GM19239 (cell line): ENCODE measurements at places on chromosomes 5 and 9.
A peak's percentile ranks its signal among the peaks of the same experiment; 100 is the strongest.

DNA sequence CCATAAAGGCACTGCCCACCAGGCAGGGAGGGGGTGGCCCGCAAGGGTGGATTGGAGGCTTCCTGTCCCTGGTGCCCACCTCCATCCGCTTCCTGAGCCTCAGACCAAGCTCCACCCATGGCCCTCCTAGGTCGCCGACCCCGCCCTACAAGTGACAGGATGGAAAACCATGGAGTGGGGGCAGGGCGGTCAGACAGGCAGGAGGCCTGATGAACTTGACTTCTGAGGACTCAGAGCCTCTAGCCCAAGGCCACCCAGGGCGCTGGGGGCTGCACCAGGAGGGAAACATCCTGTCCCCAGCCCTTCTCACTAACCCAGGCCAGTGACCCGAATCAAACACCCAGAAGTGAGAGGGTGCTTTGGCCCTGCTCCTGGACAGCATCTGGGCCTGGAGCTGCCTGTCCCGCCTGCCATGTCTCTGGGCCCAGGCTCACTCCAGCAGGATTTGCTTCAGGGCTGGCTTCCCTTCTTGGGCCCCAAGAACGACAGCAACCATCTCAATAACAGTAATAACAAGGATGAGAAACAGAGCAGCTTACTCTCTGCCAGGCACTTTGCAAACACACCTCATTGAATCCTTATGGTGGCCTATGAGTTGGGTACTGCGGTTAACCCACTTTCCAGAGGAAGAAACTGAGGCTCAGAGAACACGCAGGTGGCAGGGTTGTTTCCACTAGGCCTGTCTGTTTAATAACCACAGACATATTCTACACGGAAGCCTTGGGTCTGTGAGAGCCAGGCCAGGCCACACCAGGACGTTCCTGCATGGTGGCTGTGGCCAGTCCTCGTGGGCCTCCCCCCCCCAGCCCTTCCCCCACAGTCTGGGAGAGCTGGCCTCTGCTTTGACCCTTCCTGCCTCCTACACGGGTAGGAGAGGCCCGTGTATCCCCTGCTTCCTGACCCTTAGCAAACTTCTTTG lies 4.4 kb upstream of the ST6GALNAC6 start:
- DNase-seq = peak; percentile 60

DNA sequence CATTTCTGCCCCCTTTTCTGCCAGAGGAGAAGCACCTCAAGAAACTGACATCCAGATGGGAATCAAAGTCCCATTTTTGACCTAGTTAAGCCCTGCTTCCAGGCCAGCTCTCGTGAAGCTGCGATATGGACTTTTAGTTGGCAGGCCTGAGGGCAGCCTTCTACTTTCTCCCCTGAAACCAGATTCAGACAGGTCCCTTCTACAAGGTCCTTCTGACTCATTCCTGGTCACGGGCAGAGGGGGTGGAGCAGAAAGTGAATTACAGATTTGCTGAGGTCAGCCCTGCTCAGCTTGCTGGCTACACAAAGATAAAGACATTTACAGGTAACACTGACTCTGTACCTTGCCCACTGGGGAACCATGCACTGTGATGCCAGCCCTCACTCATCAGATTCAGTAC lies 52.8 kb upstream of the TUT7 start:
- DNase-seq = no peak

- no peak for DNase-seq
Measured at GRCh38 chr9:136178773-136179075, 26.2 kb downstream of the LHX3 start.

- DNase-seq = no peak
Measured at GRCh38 chr5:59921816-59922215, 28.3 kb upstream of the PDE4D start.

GRCh38 chr5:14395411-14395810 lies 186.2 kb upstream of the OTULINL start:
- no peak for DNase-seq

DNA sequence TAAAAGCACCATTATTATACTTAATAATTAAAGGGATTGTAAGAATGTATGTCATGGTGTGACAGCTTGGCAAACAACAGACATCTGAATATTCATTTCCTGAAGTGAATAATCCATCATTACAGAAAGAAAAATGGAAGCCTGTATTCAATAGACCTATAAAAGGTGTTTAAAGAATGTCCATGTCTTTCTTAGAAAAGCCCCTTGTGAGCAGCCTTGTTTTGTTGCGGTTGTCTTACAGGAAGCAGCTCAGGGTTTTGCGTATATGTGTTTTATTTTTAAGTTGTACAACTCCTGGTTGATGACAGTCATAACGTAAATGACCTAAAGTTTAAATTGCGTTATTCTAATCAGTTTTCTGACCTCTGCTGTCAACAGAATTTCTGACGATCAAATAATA lies 53.8 kb downstream of the CAST start:
- no peak for DNase-seq

DNA sequence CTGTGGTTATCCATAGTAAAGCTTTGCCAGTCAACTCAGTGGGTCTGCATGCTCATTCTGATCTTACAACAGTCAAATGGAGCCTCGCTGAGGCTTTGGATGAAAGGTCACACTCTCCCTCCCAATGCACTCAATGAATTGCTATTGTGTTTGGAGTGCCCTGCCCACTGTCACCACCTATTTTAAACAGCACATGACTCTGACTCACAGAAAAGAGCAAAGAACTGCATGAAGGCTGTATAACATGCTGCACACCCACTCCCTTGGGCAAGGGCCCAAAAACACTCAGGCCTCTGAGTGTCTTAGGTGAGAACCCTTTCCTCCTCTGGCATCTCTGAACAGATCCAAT lies 118.7 kb upstream of the CCDC112 start:
- no peak for DNase-seq

GRCh38 chr9:37617832-37618231 lies 25.4 kb upstream of the TOMM5 start:
- no peak for DNase-seq

- no peak for DNase-seq
Measured at GRCh38 chr5:76022611-76023010, 60.6 kb upstream of the SV2C start.

DNA sequence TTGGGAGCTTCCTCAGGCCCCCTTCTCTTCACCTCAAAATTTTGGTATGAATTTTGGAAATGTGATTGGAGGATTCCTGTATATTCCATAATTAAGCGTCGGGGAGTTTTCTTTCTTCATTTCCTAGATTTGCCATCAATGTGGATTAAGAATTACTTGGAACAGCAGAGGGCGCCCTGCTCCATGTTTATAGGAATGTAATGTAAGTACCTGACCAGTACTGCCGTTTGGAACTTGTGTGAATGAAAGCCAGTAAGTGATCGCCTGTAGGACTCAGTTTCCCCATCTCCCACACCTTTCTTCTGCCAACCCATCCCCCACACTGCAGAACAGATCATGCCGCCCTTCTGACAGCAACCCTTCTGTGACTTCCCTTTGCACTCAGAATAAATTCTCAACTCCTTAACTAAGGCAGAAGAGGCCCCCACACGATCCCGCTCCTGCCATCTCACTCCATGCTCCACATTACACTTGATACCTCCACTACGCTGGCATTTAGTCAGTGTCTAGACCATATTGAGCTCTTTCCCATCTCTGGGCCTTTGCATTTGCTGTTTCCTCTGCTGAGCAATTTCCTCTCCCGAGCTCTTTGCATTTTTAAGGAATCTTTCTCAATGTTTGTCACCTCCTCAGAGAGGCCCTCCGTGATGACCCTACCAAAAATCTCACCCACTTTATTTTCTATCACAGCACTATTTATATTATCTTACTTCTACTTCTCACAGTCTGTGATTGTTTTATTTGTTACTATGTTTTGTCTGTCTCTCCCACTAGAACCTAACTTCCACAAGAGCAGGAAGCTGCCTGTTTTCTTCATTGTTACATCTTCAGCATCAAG lies 79.5 kb upstream of the HTR4 start:
- DNase-seq = no peak

DNA sequence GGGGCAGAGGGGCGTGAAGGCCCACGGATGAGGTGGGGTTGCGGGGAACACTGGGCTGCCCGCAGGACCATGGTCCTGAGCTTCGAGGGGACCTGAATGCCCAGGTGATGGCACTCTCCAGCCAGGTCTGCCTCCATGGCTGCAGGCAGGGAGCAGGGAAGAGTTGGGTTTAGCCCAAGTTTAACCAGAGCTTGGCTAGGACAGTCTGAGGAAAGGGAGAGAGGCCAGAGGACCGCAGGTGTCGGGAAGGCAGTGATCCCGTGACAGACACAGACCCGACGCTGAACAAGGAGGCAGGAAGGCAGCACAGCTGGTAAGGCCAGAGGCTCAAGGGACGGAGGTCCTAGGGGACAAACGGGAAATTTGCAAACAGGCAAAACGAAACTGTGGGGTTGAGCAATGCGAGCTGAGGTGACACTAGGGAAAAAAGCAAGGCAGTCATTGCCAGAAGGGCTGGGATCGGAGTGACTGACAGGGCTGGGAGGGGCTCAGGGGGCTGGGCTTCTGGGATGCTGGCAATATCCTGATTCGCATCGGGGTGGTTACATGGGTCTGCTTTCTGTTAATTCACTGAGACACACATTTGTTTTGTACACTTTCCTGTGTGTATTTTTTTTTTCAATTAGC lies 25.0 kb downstream of the ARPC5L start:
- DNase-seq = no peak

DNA sequence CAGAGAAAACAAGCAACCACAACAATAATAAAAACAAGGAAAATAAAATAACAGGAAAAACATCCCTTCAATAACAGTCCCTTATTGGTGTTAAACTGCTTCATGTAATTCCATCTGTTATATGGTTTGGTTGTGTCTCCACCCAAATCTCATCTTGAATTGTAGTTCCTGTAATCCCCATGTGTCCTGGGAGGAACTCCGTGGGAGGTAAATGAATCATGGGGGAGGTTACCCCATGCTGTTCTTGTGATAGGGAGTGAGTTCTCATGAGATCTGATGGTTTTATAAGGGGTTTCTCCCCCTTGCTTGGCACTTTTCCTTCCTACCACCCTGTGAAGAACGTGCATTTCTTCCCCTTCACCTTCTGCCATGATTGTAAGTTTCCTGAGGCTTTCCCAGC lies 369.8 kb downstream of the TMEM232 start:
- DNase-seq = no peak

DNA sequence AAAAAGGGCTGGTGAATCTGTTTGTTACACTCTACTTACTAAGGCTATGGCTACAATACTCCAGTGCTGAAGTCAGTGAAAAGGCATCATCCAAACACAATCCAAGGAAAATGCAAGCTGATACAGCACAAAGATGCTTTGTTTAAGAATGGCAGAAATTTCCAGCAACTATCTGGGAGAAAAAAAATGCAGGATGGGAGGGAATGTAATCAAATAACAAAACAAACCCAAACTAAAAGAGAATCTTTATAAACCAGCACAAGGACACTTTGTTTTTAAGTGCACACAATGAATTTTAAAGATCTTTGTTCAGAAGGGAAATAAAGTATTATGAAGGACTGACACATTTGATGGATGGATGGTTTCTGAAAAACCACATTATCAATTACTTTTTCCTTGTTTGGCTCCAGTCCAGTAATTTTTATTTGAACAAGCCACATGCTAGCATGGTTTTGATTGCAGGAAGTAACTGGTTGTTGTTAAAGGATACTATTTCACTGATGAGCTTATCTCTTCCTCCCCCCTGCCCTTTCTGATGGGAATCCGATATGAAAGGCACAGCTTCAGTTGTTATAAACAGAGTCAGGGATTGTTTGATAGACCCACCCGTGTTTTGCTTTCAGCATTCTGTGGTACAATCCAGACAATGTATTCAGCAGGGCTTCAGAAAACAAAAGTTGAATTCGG lies 12.1 kb upstream of the TLE4 start:
- DNase-seq = no peak

GRCh38 chr5:56282216-56282615 lies 49.1 kb upstream of the ANKRD55 start:
- no peak for DNase-seq

DNA sequence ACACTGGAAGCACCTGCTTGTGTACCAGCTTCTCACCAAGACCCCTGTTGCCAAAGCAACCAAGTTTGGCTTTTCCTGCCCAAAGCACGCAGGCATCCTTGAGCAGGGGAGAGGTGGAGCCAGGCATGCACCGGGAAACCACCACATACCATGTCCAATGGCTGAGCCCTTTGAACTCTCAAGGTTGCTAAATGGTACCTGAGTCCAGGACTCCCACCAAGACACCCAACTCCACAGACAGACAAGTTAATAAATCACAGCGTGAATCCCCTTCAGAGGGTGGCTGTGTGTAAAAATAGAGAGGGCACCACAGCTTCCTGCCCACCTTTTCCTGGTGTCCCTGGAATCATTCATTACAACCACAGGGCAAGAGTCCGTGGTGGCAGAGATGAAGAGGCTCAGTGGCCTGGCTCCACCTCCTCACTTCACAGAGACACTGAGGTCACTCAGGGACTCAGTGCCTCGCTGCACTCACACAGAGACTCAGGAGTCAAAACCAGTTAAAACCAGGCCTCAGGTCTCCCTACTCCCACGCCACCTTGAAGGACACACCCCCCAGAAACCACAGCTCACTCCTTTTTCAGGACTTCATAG lies 143.7 kb downstream of the C5orf15 start:
- DNase-seq = peak; percentile 54

GRCh38 chr5:33806738-33807442 lies 84.9 kb downstream of the ADAMTS12 start:
- DNase-seq = no peak

- DNase-seq = no peak
Measured at GRCh38 chr5:150263801-150264621, 25.6 kb downstream of the CAMK2A start.

GRCh38 chr9:95342571-95342970 lies 25.1 kb upstream of the FANCC start:
- no peak for DNase-seq

DNA sequence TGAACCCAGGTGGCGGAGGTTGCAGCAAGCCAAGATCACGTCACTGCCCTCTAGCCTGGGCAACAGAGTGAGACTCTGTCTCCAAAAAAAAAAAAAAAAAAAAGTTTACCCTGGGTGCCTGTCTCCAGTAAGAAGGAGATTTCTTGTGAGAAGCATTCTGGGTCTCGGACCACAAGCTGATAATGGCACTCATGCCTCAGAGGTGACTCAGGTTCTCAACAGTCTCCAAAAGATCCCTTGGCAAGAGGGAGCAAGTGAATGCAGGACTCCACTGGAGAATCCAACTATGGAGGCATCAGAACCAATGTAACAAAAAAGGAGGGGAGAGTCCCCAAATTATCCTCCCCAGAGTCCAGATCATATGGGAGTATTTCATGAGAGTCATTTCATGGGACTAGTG lies 106.0 kb upstream of the LRRTM2 start:
- DNase-seq = no peak

DNA sequence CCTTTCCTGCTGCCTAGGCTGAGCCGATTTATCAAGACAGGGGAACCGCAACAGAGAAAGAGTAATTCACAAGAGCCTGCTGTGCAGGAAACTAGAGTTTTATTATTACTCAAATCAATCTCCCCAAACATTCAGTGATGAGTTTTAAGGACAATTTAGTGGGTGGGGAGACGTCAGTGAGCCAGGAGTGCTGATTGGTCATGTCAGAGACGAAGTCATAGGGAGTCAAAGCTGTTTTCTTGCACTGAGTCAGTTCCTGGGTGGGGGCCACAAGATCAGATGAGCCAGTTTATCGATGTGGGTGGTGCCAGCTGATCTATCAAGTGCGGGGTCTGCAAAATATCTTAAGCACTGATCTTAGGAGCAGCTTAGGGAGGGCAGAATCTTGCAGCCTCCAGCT lies 19.0 kb downstream of the SNX24 start:
- DNase-seq = no peak
